EL (cell line): ENCODE measurements at places on chromosomes 6 and 20.

DNA sequence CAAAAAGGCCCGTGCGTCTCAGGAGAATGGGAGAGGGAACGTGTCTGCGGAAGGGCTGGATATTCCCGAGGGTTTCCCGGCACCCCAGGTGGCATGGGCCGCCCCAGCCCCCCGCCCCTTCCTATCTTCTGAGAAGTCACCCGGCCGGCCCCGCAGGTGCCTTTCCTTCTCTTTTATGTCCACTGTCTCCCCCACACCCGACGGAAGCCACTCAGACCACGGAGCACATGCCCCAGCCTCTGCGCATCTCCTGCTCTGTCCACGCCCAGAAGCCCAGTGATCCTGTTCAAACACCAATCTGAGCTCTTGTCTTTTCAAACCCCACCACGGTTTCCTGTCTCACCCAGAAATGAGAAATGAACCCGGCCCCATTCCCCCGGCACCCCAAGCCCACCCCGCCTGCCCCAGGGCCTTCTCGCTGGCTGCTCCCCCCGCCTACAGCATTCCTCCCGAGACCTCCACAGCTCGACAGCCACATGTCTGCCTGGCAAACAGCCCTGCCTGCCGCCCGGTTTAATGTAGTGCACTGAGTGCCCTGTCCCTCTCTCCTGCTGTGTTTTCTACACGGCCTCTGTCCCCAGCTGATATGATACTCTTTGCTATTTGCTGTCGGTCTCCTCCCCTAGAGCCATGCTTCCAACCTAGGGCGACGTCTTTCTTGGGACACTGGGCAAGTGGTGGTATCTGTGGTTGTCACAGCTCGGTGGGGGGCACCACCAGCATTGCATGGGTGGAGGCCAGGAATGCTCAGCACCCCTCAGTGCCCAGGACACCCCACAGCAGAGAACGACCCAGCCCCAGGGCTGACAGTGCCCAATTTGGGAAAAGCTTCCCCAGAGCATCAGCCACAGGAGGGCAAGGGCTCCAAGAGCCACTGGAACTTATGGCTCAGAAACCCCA is 182.7 kb downstream of the TAF4 start:
- DNase-seq: no peak

GRCh38 chr6:148761527-148762011 is 14.7 kb downstream of the UST start:
- DNase-seq: no peak

DNA sequence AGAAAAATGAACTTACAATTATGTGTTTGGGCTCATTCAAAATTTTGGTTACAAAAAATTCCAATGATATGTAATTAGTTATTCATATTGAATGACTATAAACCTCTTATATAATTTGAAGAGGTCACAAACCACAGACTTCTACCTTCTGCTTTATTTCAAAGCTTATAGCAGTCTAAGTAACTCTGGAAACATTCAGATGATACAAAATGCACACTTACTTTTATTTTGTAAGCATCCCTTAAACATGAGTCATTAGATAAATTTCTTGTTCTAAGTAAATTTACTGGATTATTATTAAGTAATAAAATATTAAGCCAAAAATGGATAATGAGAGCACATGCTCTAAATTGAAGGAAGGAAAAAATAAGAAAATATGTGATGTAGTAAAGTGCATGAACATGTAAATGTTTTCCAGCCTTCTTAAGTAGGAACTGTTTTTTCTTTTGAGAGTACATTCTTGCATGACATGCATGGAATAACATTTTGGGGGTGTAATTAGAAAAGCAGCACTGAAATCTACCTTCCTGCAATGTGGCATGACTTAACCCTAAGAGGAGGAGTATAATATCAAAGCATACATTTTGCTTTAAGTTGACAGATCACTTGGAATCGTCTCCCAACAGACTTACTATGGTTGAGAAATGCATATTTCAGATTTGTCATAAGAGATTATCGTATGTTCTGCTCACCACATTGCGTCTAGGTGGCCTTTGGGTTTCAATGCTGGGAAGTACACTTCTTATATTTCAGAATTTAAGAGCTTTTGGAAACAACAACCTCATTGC is 372.7 kb upstream of the HSF2 start:
- no peak for DNase-seq

- no peak for DNase-seq
These were observed 89.4 kb downstream of the PACRG start for GRCh38 chr6:162817196-162817595.

DNA sequence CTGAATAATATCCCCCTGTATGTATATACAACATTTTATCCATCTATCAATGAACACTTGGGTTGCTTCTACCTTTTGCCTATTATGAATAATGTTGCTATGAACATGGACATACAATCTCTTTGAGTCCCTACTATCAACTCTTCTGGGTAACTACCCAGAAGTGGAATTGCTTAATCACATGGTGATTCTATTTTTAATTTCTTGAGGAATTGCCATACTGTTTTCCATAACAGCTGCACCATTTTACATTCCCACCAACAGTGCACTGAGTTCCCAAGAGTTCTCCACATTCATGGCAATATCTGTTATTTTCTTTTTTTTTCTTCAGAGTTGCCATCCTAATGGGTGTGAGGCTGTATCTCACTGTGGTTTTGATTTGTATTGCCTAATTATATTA is 88.3 kb downstream of the ZHX3 start:
- DNase-seq: no peak

DNA sequence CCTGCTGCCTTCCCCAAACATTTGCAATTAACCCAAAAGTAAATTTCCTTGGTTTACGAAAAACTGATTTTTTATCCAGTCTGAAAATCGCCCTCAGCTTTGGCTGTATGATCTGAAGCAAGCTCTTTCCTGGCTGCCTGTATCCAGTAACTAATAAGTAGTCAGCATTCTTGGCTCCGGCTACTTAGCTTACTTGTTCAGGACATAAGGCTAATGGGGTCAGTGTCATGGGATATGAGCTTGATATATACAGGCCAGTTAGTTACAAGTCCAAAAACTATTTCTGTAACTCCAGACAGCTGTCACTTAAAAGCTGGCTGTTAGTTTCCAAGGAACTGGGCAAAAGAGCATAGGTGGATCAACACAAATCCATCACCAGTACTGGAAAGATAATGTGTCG is 56.2 kb downstream of the KHDC1L start:
- DNase-seq: no peak

DNA sequence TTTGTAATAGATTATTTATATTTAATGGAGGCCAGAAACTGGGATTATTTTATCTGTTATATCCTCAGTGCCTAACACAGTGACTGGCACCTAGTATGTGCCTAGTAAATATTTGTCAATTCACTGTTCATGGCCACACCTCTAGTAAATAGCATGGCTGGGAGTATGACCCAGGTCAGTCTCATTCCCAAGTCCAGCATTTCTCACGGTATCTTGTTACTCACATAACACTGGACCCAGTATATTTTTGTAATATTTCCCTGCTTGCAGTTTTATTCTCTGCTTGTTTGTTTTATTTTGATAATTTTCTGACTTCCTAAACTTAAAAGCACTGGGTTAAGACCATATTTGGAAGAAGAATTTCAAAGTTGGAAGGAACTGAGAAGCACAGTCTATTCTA is 47.7 kb downstream of the CTNNBL1 start:
- no peak for DNase-seq

- DNase-seq: peak; percentile 49
These were observed 29.7 kb downstream of the RPF2 start for GRCh38 chr6:111011360-111012142.

GRCh38 chr6:130421585-130421984 is 55.8 kb downstream of the TMEM200A start:
- peak; percentile 87 for DNase-seq

DNA sequence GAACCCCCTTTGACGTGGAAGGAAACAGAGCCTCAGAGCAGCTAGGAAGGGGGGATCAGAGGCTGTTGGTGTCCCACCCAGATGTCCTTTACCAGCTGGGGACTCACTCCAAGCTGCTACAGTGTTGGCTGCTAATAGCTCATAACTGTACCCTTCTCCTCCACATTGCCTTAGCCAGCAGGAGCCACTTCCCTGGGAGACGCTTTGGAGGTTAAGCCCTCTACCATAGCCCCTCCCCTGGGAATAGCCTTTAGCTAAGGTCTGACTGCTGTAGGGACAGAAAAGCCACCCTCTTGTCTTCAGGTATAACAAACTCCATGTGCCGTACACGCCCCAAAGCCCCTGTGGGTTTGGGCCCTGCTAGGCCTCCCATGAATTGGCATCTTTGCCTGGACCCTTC is 238.6 kb downstream of the LRFN2 start:
- DNase-seq: no peak

GRCh38 chr6:53258774-53259155 is 90.0 kb downstream of the ELOVL5 start:
- no peak for DNase-seq

DNA sequence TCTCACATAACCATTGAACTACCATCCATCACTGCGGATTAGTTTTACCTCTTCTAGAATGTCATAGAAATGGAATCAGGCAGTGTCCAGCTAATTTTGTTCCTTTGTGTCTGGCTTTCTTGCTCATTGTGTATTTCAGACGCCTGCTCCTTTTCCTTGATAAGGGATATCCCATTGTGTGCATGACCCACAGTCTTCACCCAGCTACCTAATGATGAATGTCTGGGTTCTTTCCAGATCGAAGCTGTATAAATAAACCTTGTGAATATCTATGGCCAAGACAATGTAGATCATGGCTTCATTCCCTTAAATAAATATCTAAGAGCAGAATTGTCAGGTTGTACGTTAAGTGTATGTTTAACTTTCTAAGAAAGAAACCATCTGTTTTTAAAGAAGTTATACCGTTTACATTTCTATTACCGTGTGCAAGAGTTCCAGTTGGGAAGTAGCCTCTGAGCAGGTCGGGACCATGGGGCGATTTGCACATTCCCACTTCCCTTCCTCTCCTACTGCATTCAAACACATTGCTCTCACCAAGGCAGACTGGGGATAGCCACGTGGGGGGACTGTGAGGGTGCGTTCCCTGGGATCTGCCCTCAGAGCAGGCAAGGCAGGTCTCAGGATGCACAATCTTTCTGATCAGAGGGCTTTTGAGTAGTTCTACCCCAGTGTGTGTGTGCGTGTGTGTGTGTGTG is 13.1 kb downstream of the CD93 start:
- no peak for DNase-seq

GRCh38 chr6:13563009-13563408 is 11.4 kb upstream of the SIRT5 start:
- DNase-seq: no peak

DNA sequence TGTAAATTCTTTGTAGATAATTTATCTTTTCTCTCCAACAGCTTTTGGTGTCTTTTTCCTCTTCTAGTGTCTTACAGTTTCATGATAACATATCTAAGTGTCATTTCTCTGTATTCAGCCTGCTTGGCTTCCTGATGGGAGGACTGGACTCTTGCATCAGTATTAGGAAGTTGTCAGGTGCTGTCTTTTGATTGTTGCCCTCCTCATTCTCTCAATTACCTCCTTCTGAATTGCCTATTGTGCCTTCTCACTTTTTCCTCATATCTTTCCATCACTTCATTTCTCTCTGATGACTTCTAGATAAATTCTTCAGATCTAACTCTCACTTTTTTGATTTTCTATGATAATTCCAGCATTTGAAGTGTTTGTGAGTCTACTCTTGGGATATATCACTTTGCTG is 154.4 kb upstream of the MLIP start:
- DNase-seq: no peak

DNA sequence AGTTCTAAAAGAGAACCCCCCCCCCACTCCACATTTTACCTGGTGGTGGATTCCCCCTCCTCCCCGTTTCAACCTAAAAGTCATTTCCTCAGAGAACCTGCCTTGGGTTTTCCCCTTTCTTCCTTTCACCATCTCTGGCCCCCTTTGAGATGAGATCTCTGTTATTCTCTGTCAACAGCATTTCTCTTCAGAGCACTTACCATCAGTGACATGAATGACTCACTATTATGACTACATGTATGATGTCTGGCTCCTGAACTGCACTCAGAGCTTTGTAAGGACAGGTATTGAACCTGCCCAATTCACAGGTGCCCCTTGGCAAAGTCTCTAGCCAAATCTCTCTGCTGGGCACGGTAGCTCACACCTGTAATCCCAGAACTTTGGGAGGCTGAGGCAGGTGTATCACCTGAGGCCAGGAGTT is 61.4 kb upstream of the JARID2 start:
- no peak for DNase-seq

- DNase-seq: no peak
These were observed 5.5 kb upstream of the PROCR start for GRCh38 chr20:35166242-35166830.

- DNase-seq: no peak
These were observed 354.0 kb upstream of the RGS17 start for GRCh38 chr6:153485072-153485471.

- no peak for DNase-seq
These were observed 586.0 kb upstream of the CHD6 start for GRCh38 chr20:42204109-42204660.

GRCh38 chr6:155190677-155191076 is 73.1 kb upstream of the CLDN20 start:
- no peak for DNase-seq

- DNase-seq: peak; percentile 57
These were observed 94.3 kb downstream of the JPH2 start for GRCh38 chr20:44092551-44093248.

DNA sequence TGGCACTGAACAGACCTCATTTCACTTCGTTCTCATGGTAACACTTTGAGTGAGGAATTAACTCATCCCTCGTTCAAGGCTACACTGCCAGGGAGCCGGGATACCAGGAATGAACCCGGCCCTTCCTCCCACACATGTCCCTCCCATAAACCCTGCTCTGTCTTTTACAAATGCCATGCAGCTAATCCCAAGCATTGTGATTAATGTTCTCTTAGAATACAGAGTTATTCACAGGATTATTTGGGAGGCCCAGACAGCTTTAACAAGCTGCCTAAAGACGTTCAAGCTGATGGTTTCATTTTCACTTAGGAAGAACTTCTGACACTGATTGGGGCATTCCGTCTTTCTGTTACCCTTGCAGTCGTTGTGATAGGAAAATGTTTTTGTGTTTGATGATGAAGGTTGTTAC is 42.5 kb upstream of the CD83 start:
- peak; percentile 55 for DNase-seq

DNA sequence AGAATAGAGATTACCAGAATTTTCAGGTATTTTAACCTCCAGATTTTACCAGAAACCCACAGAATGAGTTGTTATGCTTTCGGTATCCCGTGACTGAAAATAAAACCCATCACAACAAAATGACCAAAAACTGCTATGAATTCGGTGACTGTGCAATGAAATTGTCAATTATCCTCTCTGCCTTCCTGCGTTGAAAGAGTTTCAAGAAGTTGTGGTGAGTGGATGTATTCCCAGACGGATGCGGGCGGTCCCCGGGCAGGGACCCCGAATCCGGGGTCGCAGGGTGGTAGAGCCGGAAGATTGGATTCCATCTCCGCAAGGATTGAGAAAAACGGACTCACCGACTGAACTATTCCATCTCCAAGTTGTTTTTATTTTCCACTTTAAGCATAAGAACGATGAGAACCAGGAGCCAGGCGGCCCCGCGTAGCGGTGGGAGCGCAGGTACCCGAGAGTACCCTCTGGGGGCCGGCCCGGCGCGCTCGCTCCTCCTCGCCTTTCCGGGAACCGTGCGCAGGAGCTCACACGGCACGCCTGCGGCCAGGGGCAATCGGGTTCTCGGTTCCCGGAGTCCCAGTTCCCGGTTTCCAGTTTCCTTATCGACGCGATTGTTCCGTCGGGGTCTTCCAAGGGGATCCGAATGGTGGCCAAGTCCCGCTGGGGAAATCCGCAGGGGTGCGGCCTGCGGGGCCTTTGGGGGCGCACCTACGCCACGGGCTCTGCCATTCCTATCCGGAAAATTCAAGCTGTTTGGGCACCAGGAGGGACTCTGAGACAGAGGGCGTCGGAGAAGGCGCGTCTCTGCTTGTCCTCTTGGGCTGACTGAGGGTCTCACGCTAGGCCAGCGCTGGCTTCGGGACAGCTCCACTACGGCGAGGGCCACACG is 104.9 kb upstream of the PRDM1 start:
- no peak for DNase-seq
